ENCODE measurements at places on chromosomes 3 and 15.

DNA sequence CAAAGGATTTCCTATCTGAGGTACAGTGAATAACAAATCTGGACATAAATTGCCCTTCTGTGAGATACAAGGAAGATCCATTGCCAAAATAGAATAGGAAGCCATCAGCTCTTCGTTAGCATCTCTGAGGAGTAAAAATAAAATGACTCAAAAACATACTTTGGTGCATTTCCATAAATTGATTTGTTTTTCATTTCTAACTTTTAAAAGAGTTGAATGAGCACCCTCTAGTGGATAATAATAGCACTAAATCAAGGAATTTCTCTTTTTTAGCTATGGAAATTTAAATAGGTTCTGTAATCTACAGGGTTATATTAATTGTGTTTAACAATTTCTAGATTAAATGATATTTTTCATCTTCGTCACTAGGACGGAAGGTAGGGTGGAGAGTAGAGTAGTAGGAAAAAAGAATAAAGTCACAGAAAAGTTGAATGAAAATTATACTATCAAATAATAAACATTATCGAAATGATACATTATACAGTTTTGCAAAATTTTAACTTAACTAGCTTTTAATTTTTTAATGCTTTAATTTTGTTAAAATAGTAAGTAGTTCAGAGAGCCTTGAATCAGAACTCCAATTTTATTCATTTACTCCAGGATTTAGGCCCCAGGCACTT, 6.4 kb downstream of the NSUN3 start:
- no peak for DNase-seq

DNA sequence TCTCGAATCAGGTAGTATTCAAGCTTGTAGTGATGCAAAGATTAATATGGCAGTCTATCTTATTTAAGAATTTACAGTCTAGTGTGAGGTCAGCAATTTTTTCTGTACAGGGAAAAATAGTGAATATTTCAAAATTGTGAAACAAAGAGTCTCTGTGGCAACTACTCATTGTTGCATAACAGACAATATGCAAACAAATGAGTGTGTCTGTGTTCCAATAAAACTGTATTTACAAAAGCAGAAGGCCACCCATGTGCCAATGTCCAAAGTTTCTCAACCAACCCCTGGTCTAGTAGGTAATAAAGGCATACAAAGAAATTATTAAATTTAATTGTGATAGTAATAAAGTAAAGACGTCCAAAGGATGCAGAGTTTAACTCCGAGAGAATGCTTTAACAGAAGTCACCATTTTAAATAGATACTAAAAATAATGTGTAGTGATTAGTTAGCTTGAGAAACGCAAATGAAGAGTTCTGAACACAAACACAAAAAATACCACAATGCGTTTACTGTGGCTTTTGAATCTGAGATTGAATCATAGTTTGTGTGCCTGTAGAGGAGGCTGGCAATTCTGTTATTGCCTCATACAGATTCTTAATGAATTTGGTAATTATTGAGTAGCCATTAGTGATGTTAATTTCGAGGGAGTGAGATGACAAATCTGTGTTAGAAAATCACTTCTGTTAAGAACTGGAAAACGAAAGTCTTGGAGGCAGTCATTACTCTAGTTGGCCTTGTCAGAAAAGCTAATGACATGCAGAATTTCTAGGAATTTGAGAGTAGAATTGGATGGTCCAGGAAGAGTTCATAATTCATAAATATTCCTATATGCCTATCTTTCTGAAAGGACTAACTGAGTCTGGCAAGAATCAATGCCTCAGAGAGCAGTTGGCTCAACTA, 48.7 kb downstream of the CADM2 start:
- DNase-seq = no peak

DNA sequence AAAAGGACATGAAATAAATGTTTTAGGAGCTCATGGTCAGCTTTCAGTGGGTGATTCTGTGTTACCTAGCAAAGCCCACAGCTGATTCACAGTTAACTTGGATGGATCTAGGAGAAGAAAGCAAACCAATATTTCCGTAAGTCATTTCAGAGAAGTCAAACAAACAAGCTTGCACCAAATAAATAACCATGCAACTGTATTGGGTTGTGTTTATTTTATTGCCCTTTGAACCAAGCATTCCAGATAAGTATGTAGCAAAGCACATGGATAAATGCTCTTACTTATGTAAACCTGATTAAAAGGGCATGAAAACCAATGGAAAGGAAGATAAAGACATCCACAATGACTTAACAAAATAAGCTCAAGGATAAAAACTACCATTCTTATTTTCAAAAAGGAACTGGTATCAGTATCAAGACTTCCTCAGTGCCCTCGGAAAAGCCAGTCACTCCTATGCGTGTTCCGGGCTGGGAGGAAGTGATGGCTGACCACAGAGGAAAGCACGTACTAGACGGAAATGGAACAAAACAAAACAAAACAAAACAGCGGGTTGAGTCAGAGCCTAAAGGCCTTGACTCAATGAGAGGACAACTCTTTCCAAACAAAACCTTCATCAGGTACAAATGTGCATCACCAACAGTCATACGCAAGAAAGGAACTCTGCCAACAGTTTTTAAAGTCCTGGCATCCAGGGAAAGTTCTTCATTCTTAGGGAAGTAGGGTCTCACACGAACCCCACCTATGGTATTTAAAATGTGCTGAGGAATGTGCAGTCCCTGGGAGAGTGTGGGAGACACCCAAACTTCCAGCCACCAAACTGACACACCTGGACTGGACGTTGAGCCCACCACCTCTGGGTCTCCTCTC, 103.3 kb downstream of the SNRK start:
- no peak for DNase-seq

DNA sequence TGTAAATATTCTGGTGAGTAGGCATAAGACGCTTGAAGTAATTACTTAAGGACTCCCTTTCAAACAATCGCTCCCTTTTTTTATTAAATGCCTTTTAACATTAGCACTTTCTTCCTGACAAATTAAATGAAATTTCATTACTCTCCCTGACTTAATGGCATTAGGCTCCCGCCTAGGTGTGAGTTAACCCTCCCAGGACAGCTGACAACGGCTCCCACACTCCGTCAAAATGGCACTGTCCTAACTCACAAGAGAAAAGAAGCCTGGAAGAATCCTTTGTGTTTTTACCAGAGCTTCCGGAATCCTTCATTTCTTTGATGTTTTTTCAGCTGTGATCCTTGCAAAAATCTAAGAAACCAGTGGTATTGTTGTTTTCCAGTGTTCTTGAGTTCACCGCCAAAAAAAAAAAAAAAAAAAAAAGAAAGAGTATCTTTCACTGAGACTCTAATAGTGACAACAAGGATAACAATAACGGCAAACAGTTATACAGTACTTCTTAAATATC, 861.0 kb upstream of the NR2F2 start:
- no peak for DNase-seq

DNA sequence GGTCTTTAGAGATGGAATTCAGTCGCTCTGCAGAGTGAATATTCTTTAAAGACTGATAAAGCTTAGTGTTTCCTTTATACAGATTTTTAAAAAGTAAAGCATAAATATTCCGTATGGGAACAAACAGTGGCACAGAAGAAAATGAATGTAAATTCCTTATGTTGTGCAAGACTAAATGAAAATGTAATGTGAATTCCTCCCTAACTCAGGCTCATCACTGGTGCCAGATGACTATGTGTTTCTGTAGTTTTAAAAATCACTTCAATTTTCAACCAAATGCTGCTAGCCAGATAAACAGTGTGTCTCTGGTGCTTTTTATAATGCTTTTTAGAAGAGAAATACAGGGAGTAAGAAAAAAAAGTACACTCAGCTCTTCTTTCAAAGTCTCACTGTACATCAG, 154.8 kb upstream of the SNTN start:
- DNase-seq = no peak

GRCh38 chr3:189588070-189588469, 43.1 kb upstream of the TP63 start:
- no peak for DNase-seq

DNA sequence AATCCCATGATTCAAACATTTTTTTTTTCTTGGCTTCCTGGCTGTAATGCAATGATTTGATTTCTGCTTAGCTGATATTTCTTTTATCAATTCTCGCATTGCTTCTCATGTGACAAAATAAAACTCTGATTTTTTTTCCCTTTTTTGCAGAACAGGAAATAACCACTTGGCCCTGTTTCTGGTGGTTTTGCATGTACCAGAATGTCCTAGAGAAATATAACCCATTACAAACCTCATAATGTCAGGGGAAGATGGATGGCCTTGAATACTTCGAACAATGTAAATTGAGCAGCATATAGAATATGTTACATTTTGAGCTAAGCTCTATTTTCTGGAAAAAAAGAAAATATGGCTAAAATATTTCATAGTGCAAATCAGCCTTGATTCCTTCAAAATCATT, 275.6 kb downstream of the RAP2B start:
- DNase-seq = no peak

DNA sequence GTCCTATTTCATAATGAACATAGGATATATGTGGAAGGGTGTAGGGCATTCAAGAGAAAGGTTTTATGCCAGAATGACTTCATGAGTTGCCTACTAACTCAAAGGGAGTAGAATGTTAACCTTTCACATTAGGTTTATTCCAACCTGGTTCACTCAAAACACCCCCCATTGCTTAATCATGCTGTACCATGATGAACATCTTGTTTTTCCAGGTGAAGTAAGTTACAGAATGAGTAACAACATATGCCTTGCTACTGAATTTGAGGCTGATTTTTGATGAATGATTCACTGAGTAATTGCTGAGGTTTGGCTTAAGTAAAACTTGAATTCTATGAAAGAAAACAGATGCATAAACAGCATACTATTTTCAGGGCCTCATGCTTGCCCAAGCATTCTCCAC, 5.9 kb upstream of the CLDN16 start:
- no peak for DNase-seq

GRCh38 chr15:68822818-68823217, 2.1 kb upstream of the ANP32A start:
- no peak for DNase-seq

- no peak for DNase-seq
These were observed 13.7 kb downstream of the LRRK1 start for GRCh38 chr15:100932676-100933348.

All from breast epithelium (tissue), 4 donors.